Activated T-helper 1 cell treated with Interleukin-2 at 50 U/mL for 16 hours (primary cell): ENCODE measurements at places on chromosomes 3 and 15.

DNA sequence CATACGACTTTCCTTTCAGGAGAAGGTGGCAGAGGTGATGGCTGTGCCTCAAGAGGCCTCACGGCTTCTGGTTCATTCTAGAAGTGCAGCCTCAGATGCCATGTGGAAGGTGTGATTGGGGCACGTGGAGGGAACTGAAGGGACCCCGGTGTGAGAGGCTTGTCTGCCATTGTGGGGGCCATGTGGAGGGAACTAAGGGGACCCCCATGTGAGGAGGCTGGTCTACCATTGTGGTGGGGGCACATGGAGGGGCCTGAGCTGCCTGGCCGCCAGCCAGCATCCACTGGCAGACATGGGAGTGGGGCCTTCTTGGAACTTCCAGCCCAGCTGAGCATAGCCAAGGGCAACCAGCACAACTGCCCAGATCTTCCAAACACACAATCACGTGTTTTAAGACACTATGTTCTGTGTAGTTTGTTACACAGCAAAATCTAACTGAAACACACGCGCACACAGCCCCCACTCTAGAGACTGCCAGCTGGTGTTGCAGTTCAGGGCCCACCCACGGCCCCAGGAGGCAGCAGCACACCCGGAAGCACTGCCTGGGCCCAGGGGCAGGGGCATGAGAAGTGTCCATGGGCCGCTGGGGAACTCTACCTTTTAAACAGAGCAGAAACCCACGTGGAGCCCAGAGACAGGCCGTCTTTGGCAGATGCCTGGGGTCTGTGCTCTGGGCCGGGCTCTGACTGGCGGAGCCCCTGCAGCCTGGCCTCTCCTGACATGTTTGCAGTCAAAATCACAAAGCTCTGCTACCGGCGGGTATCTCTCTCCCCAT is 66.8 kb downstream of the IQSEC1 start:
- no peak for DNase-seq

- DNase-seq: no peak
Measured at GRCh38 chr3:72171463-72171881, 386.5 kb upstream of the PROK2 start.

DNA sequence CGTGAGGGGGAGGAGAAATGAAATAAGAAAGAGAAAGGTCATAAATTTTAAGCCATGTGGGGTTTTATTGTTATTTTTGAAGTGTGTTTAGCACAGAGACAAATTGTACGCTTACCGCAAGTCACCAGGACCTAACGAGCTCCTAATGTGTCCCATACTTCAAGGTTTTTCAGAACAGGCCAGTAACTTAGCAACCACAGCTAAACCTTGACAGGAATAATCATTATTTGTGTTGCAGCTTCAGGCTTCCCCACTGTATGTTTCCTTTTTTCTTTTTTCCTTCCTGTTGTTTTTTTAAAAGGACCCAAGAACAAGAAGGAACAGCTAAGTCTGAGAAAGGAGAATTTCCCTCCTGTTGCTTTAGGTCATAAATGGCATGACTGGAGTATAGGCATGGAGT is 160.8 kb downstream of the TUSC7 start:
- DNase-seq: no peak

DNA sequence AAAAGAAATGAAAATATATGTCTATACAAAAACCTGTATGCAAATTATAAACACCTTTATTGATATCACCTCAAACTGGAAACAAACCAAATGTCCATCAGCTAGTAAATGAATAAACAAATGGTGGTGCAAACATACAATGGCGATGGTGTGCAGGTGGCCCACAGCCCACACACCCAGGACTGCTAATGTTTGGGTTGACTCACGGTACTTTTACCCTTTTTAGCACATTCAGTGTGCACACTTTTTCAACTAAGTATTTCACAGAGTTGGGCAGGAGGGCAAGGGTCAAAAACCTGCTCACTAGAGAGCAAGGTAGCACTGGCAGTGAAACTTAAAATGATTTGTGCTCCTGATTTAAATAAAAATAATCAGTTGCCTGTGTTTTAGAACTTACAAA is 123.1 kb upstream of the BHLHE40 start:
- no peak for DNase-seq

GRCh38 chr3:94304954-94305353 is 242.1 kb downstream of the NSUN3 start:
- DNase-seq: no peak

- no peak for DNase-seq
Measured at GRCh38 chr3:40262331-40262730, 47.2 kb upstream of the EIF1B start.

DNA sequence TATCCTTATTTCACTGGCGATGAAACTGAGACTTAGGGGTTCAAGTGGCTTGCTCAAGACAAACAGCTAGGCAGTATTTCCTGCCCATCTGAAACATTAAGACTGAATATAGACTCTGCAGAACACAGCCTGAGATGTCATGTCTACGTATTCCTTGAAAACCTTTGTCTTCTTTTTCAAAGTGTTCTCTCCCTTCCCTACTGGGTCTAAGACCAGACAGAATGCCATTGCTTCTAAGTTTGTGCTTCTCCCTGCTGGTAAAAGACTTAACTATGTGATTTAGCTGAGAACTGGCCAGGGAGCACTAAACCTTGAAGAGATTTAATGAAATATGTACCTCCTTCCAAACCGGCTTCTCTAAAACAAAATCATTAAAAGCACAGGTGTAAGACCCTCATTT is 9.9 kb downstream of the BCL6 start:
- DNase-seq: no peak

GRCh38 chr3:161576714-161577510 is 80.3 kb downstream of the OTOL1 start:
- DNase-seq: no peak

GRCh38 chr15:58732625-58733363 is 16.7 kb downstream of the ADAM10 start:
- DNase-seq: no peak

- no peak for DNase-seq
Measured at GRCh38 chr3:123385981-123386380, 62.9 kb downstream of the ADCY5 start.

DNA sequence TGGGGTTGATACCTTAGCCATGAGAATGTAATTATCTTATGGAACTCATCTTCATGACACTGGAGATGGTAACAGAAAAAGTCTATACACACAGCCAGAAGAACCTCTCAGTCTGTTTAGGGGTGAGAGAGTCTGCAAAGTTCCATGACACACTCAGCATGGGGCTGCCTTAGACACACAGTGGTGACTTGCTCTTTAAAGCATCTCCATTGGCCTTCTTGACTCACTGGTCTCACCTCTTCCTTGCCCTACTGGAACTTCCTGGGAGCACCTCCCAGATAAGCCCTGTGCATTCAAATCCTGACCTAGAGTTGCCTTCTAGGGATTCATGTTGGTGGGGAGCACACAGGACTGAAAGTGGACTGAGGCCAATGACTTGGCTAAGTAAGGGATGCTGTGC is 9.3 kb downstream of the MAGI1 start:
- no peak for DNase-seq

GRCh38 chr15:44719293-44719999 is 8.1 kb downstream of the B2M start:
- DNase-seq: no peak

DNA sequence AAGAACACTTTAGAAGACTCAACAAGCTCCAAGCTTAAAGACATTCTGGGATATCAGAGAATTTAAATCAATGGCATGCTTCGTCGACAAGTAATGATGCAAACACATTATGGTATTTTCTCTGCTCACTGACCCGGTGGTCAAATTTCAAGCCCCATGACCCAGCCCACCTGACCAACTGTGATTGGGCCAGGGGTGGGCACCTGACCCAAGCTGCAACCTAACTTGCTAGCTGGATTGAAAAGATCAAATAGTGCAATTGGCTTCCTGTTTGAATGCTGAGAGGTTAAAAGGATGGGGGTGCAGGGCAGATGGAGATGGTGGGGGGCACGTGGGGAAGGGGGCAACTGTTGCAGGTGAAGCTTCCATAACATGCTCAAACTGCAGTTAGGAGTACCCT is 250.4 kb downstream of the CLSTN2 start:
- DNase-seq: no peak

- no peak for DNase-seq
Measured at GRCh38 chr15:56038015-56038414, 44.6 kb upstream of the NEDD4 start.

DNA sequence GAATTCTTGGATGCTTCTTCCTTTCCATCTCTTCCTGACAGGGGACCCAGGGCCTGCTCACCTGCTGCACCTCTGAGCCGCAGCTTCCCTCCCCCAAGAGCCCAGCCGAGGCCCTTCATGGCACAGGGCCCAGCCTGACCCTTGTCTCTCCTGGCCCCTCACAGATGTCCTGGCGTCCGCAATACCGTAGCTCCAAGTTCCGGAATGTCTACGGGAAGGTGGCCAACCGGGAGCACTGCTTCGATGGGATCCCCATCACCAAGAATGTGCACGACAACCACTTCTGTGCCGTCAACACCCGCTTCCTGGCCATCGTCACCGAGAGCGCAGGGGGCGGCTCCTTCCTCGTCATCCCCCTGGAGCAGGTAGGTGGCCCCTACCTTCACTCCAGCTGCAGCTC is 66.2 kb downstream of the CORO2B start:
- DNase-seq: no peak

DNA sequence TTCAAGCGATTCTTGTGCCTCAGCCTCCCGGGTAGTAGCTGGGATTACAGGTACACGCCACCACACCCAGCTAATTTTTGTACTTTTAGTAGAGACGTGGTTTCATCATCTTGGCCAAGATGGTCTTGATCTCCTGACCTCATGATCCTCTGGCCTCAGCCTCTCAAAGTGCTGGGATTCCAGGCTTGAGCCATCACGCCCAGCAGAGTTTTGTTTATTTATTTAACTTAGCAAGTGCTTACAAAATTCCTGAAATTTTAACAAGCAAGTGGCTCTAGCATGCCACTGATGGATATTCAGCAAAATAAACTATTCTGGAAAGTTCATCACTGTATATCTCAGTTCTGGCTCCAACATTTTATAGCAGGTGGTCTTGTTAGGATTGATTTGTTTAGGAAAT is 585.9 kb downstream of the OTOL1 start:
- no peak for DNase-seq

DNA sequence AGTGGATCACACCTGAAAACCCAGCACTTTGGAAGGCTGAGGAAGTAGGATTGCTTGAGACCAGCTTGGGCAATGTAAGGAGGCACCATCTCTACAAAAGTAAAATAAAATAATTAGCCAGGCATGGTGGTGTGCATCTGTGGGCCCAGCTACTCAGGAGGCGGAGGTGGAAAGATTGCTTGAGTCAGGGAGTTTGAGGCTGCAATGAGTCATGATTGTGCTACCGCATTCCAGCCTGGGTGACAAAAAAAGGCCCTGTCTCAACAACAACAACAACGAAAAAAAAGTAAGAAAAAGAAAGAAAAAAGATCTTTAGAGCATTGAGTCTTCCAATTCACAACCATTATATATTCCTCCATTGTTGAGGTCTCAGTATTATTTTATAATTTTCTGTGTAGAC is 192.4 kb upstream of the DPH6 start:
- DNase-seq: no peak

DNA sequence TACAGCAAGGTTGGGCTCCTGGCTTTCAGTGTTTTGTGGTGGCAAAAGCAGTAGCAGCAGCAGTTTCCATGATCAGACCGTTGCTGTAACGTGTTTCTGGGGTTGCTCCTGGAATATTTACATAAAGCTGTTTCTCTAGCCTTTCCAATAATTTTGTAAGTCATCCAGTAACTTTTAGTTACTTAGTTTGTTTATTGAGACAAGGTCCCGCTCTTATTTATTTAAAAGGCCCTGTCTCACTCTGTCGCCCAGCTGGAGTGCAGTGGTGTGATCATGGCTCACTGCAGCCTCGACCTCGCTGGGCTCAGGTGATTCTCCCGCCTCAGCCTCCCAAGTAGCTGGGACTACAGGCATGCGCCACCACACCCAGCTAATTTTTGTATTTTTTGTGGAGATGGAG is 8.8 kb upstream of the MYO5A start:
- DNase-seq: no peak

DNA sequence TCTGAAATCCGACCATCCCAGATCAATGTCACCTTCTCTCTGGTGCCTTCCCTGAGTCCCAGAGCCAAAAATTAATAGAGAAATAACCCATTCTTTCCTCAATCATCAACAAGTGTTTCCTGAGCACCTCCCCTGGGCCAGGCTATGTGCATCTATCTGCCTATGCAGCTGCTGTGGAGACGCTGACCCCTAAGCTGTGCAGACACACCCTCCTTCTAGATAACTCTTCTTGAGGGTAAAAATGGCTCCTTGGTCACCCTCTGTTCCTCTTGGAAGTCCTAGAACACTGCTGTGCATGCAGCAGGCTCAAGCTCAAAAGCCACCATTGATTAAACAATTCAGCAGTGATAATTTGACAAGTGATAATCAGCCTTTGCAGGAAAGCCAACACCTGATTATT is 18.4 kb downstream of the CA12 start:
- no peak for DNase-seq

GRCh38 chr3:65551945-65552344 is 486.8 kb downstream of the MAGI1 start:
- DNase-seq: no peak

DNA sequence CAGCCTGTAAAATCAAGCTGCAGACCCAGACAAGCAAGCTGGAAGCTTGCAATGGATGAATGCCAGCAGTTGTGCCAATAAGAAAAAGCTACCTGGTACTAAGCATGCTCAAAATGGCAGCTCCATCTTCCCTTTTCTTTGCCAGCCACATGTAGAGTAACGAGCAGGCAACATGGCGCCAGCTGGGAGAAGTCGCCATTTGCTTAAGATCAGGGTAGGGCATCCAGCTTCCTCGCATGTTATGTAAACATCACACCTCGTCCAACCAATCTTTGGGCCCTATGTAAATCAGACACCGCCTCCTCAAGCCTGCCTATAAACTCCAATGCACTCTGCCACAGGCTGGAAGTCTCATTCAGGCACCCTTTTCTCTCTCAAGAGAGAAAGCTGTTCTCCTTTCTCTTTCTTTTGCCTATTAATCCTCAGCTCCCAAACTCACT is 973.9 kb downstream of the FHIT start:
- no peak for DNase-seq
